Glutamatergic neuron (in vitro differentiated cells): ENCODE measurements at places on chromosomes 2 and 18.

- no peak for DNase-seq
These were observed 87.7 kb downstream of the SH3YL1 start for GRCh38 chr2:175880-176820.

DNA sequence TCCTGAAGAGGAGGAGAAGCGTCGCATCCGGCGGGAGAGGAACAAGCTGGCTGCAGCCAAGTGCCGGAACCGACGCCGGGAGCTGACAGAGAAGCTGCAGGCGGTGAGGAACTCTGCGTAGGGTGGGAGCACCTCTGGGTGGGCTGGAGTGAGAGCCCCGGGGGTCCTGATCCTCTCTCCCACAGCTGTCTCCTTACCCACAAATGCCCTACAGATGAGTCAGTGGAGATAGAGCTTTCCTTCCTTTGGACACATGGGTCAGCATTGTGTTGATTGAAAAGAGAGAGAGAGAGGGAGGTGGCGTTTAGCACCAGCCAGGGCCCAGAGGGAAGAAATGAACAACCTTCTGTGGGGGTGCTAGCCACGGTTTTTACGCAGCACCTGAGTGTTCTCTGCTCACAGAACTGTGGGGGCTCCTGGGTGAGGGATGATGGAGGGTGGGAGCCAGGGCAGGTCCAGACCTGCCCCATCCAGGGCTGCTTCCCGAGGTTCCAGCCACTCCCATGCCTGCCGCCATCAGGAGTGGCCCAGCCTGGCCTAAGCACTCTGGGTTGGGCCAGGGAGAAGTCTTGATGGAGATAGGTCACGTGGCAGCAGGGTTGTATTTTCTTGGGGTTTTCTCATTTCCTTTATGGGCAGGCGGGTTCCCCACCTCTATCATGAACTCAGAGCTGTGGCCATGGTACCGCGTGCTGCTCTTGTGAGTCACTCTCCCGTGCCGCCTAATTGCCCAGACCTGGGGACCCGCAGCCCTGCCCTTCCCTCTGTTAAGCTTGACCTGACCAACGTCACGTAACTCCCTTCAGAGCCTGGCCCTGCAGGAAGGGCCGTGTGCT lies 16.3 kb downstream of the FOSL2 start:
- no peak for DNase-seq

GRCh38 chr2:97067279-97068004 lies 27.2 kb downstream of the FAHD2B start:
- no peak for DNase-seq

DNA sequence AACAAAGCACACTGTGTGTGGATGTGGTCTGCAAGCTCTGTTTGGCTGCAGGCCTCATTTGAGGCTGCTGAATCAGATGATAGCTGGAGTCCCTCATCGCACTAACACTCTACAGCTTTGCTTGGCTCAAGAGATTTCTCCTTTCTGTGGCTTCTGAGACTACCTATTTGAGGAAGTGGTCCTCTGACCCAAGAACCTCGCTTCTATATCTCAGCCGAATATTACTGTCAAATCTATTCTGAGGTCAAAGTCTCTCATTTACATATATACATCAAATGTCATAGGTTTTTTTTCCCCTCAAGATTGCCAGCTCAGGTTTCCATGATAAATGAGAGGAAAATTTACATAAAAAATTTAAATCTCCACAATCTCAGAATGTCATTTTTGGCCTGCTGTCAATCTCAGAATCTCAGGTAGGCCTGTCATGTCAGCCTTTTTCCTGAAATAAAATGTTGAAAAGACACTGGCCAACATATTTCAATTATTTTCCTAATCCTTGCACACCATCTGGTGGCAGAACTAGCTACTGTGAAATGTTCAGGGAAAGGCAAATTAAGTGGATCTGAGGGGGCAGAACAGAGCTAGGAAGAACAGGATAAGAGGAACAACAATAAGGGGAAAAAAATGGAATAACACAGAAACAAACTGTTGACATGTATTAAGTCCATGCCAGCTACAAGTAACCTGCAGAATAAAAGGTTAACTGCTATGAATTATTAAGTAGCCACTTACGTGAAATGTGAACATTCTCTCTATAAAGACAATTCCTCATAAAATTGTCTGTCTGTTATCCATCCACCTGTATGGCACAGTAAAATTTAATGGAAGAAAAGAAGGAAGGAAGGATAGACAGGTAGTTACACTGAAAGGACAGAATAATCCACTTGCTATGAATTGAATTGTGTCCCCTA lies 39.3 kb downstream of the AP1S3 start:
- DNase-seq, result no peak

GRCh38 chr2:107430006-107430405 lies 396.7 kb upstream of the RGPD4 start:
- no peak for DNase-seq

- no peak for DNase-seq
These were observed 292.9 kb downstream of the XIRP2 start for GRCh38 chr2:167181134-167181533.

DNA sequence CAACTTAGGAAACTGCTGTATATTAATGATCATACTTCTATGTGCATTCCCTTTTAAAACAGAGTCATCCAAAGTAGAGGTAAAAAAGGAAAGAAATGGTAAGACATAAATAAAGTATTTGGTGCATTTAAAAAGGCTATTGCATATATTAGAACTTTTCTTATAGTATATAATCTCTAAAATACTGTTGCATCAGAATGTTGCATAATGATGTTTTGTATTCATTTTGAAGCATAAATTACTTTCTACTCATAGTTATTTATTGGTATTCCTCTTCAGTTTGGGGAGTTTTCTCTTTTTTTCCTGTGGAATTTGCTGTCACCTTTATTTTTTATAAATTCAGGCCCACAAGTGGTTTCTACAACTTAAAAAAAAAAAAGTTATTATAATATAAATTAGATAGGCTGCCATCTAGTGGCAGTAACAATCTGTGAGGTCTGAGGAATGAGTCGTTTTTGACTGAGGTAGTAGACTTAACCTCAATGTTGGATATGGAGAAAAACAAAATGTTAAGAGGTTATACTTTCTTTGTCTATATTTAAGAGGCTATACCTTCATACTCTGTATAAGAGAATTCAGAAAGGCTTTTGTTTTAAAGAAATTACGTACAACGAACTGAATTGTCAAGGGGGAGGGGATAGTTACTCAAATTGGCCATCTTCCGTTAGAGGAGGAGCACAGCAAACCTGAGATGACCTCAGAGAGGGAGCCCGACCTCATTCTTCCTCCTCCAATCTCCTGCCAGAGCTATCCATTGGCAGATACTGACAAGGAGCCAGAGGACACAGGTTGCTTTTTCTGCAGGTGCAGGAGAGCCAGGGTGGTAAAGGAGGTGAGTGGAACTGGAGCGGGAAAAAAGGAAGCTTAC lies 23.8 kb downstream of the ANKAR start:
- DNase-seq, result no peak

DNA sequence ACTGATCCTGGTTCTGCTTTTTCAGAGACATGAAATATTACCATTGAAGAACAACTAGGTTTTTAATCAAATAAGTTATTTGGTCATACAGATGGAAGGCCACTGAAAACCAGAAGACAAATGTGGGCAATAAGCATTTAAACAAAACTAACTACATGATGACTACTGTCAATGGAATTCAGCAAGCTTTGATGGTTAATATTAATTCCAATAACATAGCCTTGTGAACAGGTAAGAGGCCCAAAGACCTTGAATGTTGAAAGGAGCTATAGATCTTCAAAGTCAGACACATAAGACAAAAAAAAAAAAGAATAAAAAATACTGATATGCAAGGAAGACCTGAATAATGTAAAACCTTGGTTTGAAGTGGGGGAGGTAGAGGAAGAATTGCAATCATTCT lies 1955.6 kb upstream of the CELF4 start:
- no peak for DNase-seq

- DNase-seq, result no peak
These were observed 50.8 kb upstream of the TMEM87B start for GRCh38 chr2:112004253-112004645.

DNA sequence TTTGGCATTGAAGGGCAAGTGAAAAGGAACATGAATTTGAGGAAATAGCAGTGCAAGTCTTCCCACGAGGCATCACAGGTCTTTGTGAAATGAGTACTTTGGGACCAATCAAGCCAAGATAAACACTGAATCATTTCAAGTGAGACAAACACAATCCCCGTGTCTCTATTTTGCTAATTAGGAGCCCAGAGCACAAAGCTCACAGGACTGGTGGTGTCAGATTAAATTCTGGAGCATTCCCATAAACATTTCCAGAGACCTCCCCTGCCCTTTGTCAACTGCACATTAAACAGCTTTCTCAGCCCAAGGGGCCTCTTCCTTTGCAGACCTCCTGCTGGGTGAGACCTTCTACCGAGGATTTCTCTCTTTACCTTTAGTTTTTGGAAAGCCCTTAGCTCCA lies 50.7 kb downstream of the DAPL1 start:
- DNase-seq, result no peak

DNA sequence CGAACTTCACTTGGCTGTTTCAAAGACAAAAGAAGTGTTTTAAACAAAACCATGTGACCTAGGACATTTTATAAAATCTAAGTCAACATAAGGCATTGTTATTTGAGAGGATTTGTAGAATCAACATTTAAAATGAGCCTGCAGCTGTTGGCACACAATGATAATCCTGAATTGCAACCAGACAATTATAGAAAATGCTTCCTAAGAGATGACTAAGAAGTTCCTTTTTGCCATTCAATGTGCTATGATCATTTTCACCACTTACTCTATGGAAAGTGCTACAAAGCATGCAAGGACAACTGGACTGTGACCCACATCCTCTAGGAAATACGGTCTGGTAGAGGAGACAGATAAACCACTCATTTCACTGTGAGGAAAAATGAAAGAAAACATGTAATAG lies 246.4 kb downstream of the CDH20 start:
- no peak for DNase-seq

GRCh38 chr2:88638743-88639142 lies 11.5 kb upstream of the EIF2AK3 start:
- DNase-seq, result no peak

DNA sequence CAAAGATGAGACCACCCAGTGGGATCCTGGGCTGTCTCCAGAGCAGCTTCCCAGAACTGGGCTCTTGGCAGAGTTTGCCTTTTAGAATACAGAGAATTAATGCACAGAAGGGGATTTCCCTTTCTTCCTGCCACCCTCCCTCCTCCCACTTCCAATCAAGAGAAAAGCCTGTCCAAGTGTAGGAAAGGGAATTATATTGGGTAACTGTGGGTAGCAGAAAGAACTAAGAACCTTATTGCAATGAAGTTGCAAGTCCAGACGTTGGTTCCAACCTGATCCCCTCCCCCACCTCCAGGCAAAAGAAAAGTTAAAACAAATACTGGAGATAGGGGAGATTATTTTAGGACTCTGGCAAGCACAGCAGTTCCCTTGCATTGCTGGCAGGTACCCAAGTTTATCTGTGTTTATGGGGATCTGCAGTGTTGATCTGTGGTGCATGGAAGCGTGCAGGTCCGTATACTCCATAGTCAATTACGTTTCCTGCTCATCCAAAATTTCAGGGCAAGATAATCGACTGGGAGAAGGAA lies 114.3 kb downstream of the PRKCE start:
- no peak for DNase-seq

DNA sequence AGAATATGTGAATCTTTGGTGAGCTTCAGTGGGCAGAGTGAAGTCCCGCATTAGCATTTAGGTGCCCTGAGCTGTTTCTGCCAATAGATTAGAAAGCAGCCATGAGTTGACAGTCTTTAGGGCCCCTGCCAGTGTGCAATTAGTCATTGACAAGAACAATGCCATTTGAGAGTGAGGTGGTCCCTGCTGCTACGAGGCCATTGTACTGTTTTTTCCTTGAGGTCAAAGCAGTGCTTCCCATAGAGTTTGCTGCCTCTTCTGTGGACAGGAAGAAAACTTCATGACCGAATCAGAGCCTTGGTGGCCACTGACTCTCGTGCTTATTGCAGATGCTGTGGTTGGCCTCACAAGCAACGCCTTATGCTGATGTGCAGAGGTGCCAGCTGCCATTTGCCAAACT lies 102.7 kb downstream of the SH3BP4 start:
- DNase-seq, result no peak

DNA sequence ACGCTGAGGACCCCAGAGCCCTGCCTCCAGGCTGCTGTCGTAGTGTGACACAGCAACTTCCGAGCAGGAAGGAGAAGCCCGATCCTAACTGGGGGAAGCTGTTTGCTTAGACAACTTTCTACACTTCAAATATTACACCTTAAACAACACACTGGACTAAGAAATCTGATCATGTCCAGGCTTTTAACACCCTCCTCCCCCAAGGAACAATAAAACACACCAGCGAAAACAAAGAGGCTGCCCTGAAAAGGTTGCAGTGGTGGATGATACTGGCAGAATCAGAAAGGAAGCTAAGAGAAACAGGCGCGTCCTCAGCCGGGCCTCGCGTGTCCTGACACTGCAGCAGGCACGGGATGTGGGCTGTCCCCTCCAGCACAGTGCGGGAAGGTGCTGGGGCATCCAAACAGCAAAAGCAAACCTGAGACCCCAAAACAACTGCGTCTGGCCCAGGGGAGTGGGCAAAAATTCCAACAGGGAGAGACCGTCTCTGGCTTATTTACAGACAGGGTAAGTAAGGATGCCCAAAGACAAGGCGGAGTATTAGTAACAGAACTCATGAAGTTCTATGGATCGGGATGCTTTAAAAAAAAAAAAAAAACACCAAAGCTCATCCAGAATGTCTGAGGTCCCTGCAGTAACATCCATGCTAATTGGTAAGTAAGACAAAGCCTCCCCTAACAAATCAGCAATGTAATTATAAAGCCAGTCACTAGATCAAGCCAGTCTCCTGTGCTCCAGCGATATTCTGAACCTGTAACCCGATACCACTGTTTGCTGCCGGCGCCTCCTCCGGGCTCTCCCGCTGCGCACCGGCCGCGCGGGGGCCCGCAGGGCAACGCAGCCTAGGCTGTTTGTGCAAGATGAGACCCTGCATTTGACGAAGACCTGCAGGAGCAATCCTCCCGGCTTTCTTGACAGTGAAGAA lies 9.0 kb downstream of the SERTAD2 start:
- DNase-seq, result peak; percentile 79

DNA sequence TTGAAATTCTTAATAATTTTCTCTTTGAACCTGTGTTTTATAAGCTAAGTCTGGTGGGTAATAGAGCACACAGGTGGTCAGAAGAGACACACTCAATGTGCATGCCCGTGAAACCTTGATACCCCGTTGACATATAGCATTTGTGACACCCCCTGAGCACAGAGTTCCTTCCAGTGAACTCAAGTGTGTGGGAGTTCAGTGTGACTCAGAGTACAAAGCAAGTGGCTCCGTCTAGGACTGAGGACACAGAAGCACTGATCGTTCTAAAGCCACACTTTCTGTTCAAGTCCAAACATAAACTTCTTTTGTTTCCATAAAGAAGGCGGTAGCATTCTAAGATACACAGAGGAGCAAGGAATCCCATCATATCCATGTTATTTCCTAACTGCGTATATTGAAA lies 523.6 kb downstream of the PID1 start:
- DNase-seq, result no peak

- DNase-seq, result no peak
These were observed 20.2 kb downstream of the CXCR2 start for GRCh38 chr2:218146056-218146455.

DNA sequence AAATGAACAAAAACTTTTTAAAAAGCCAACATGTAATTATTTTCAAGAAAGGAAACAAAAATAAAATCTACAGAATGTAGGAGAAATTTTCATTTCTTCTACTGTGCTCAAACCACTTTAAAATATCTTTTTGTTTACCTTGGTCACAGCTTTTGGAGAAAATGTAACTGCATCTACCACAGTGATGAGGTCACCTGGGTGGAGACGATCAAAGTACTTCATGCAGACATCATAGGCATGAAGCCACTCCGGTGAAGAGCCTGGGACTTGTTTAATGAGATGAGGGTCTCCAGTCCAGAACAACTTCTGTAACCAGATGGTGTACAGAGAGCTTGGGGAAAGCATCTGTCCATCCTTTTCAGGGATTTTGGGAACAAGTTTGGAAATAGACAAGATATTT lies 285.8 kb downstream of the NBAS start:
- no peak for DNase-seq

- no peak for DNase-seq
These were observed 6.4 kb upstream of the PTPN4 start for GRCh38 chr2:119753041-119753929.
